ENCODE measurements at places on chromosomes 12 and 14. TPM values are rescaled to one million over a fixed set of nuclear protein-coding genes. Genes with fewer than 3 reads are reported as not detected.

- no peak for DNase-seq
These were observed 5.4 kb downstream of the ANKRD13A start for GRCh38 chr12:110004598-110004997.

DNA sequence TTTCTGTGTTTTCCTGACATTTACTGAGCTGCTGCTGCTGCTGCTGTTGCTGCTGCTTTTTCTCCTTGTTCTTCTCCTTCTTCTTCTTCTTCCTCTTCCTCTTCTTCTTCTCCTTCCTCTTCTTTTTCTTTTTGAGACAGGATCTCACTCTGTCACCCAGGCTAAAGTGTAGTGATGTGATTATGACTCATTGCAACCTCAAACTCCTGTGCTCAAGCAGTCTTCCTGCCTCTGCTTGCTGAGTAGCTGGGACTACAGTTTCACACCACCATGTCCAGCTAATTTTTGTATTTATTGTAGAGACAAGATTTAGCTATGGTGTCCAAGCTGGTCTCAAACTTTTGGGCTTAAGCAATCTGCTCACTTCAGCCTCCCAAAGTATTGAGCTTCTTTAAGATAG is 95.8 kb downstream of the TMTC3 start:
- no peak for DNase-seq

DNA sequence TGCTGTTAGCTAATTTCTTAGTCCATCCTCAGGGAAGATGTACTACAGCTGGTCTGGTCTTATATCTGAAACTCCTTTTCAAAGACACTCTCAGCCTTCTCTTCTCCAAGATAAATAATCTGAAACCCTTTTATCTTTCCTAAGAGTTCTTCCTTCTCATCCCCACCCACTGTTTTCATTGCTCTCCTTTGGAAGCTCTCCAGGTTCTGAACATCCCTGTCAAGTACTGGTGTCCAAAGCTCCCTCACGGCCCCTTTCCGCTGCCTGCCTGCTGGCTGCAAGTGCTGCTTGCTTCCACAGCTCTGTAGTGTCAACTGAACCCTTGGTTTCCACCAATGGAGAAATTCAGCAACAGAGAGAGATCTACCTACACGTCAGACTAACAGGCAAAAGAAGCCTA is 6.6 kb upstream of the SLC6A13 start:
- peak; percentile 93 for DNase-seq

DNA sequence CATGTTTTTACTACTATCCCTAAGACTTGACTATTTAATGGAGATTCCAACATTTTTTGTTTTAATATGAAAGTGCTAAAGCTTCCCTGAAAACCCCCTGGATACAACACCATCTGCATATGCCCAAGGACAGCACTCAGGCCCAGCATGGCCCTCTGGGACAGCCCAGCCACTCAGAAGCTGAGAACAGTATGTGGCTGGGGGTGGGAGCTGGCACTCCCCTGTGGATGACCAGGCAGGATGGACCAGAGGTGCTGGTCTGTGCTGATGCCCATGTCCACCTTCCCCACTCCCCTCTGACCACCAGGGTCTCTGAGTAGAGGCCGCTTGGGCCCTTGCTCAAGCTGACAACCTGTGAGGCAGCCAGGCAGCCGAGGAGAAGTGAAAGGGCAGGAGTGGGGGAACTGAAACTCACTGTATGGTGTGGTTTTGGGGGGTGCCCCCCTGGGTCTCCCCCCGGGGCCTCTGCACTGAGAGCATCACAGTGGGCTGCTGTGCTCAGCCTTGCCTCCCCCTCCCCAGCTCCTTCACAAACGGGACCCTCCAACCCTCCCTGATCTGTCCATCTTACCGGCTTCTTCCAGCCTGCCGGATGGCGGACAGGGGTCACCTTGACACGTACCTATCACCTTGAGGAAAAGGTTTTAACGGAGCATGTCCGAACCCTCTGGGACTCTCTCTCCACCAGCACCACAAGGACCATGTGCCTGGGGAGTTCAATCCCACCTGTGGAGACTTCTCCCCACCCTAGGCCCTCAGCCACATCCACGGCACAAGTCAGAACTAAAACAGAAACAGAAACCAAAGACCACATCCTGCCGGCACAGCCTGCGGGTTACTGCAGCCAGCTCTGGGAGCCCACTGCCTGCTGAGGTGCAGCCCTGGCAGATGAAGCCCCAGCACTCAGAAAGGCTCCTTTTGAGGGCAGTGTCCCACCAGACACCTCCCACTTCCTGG is at the start of gene TMEM229B:
TSS of gene TMEM229B (minus strand) at position 785 of the 957 bp plus-strand sequence. CDS start 14,798 bp downstream, outside the sequence.
- no peak for DNase-seq

- no peak for DNase-seq
These were observed 48.0 kb downstream of the TGFB3 start for GRCh38 chr14:75933712-75934296.

- peak; percentile 69 for DNase-seq
These were observed 440.8 kb downstream of the EGLN3 start for GRCh38 chr14:33510063-33510481.

DNA sequence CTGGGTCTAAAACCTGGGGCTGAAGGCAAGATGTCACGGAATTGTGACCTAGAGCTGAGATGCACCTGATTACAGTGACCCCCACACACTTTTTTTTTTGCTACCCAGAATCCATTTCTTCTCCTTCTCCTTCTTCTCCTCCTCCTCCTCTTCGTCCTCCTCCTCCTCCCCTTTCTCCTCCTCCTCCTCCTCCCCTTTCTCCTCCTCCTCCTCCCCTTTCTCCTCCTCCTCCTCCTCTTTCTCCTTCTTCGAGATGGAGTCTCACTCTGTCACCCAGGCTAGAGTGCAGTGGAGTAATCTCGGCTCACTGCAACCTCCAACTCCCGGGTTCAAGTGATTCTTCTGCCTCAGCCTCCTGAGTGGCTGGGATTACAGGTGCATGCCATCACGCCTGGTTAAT is 19.4 kb upstream of the FLVCR2 start:
- DNase-seq: no peak

- DNase-seq: no peak
These were observed 41.1 kb downstream of the YAF2 start for GRCh38 chr12:42196723-42197603.

GRCh38 chr12:54040148-54040494 is 7.3 kb downstream of the HOXC5 start:
- no peak for DNase-seq

GRCh38 chr12:65566751-65567150 is 257.5 kb upstream of the HMGA2 start:
- no peak for DNase-seq

- no peak for DNase-seq
These were observed 116.5 kb downstream of the TMEM132C start for GRCh38 chr12:128383357-128383937.

DNA sequence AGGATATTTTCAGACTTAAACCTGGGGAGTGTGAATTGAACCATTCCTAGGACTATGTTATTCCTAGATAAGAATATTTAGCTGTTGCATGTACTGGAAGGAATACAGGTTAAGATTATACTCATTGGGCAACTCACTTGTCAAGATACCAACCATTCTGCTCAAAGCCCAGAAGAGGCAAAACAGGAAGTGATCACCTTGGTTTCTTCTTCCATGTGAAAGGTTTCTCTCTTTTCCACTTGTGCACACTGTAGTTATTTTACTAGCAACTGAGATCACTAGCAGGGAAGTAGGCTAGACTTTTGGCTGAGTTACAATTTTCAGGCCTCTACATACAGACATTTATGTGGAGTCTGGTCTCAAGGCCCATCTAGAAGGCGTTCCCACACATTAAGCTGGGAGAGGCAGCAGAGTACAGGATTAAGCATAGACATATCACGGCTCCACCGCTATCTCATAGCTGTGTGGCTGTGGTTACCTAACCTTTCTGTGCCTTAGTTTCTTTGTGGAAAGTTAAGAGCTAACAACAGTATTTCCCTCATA is 83.9 kb upstream of the FERMT2 start:
- peak; percentile 92 for DNase-seq

The ZFYVE26 gene
- 28.2 TPM for total RNA-seq

The APOLD1 gene
- total RNA-seq: 14.0 TPM

The GPR84 gene
- 2.9 TPM for total RNA-seq

The ERG28 gene
- 1.7 TPM for total RNA-seq

The ITGA7 gene
- 66.2 TPM for total RNA-seq

The TSPAN19 gene
- total RNA-seq: 3.4 TPM

The RIPK3 gene
- 5.3 TPM for total RNA-seq

All from umbilical cord (tissue), 2 donors.